ENCODE measurements at places on chromosomes 3 and 15.

DNA sequence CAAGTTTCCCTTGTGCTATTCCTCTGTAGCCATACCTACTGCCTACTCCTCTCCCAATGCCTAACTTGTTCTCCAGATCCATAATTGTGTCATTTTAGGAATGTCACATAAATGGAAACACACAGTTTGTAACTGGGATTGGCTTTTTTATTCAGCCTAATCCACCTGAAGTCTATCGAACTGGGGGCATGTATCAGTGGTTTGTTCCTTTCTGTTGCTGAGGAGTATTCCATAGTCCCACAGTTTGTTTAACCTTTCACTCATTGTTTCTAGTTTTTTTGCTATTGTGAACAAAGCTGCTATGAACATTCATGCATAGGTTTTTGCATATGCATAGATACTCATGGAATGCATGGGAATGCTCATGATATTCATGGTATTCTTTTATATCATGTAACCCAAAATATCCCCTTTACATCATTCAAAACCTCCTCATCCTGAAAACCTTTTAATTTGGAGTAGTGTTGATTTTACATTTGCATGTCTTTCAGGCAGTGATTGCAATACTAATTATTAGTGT is 25.9 kb upstream of the LRRC34 start:
- no peak for DNase-seq

DNA sequence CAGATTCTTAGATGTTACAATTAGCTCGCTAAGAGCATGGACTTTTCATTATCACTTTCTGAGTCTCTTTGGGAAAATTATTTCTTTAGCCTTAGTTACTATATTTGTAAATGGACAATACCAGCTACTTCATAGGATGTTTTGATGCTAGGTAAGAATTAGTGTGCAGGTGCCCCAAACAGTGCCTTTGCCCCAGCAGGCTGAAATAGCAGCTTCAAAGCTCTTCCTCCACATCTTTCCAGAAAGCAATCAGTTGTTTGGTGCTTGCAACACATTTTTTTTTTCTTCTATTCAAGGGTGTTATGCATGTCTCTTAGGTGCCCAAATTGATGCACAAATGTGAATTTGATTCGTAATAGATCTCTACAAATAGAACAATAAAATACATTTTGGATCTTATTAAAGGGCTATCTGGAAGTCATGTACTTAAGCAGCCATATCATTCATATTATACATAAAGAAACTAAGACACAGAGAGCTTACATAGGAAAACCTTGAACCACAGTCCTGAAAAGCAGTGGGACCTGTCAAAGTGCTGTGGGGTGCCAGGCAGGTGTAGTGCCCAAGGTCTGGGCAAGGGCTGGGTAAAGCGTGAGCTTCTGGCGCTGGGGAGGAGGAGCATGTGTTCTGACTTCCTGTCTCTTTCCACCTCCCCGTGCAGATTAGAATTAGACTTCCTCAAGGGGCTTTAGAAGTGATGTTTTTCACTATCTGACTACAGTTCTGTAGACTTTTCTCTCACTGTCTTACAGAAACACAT is 62.9 kb downstream of the FNDC3B start:
- no peak for DNase-seq

DNA sequence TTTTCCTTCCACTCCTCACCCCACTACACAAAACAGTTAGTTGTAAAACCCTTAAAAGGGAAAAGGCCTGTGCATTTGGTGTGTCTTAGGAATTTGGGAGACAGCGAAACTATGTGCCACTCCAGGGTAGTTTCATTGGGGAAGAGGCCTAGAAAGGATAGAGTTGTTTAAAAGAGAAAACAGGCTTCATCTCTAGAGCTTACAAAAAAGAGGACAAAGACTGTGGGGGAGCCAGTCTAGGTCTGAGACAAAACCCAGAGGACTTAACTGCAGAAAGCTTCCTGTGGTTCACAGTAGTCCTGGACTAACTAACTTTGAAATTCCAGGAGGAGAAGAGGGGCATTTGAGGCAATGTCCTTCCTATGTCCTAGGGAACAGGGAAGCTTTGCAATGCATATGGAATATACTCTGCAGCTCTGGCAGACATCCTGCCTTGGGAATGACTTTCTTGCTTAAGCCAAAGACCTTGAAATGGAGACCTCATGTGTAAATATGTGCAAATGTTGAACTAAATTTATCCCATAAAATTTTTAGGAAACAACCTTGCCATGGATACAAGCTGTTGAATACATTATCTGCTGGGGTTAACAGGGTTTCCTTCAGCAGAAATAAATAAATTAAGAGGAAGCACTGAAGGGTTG is 159.4 kb downstream of the LSAMP start:
- no peak for DNase-seq

DNA sequence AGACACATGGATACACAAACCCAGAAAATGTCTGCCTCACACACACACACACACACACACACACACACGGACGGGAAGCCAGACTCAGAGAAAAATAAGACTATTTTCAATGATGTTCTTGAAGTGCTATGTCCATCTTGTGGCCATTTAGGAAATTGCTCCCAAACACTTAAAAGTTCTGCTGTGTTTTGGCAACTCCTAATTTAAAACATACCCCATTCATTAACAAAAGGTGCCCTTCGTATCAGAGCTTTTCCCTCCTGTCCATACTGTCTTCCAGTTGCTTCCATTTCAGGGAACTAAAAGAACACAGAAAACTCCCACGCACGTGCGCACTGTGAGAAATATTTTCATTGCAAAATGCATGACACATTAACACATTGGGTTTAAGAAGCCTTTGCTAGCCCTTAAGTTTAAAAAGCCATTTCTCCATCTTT is 44.6 kb downstream of the SLC12A1 start:
- peak; percentile 69 for DNase-seq

GRCh38 chr15:78906316-78906620 is 33.6 kb downstream of the MORF4L1 start:
- DNase-seq = no peak

- DNase-seq = no peak
Observed at GRCh38 chr15:38888701-38889221, 324.1 kb upstream of the RASGRP1 start.

GRCh38 chr15:80447077-80447476 is 42.9 kb downstream of the ARNT2 start:
- no peak for DNase-seq

DNA sequence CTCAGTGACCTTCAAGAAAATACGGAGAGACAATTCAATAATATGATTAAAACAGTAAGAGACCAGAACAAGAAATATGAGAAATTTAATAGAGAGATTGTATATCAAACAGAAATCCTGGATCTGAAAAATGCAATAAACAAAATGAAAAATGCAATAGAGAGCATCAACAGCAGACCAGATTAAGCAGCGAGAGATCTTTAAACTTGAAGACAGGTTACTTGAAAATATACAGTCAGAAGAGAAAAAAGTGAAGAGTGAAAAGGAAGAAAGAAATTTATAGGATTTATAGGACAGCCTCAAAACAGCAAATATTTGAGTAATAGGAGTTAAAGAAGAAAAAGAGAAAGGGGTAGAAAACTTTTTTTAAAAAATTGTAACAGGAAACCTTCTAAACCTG is 813.9 kb upstream of the GRM7 start:
- no peak for DNase-seq

DNA sequence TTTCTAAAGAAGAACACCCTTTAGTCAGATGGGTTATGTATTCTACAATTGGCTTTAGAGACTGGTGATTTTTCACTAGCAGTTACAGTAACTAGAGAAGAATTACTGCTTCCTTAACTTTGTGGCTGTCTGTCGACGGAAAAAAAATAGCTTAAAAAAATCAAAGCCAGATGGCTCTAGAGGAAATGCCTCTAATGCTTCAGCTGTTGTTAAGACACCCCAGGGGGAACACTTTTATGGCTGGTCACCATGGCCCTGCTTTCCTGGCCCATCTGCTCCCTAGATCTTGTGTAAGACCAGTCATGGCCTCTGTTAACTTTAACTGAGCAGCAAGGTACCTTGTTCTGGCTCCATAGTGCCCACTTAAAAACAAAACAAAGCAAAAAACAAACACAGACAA is 198.6 kb upstream of the PLSCR5 start:
- no peak for DNase-seq

GRCh38 chr3:160950542-160950941 is 154.6 kb downstream of the B3GALNT1 start:
- peak; percentile 25 for DNase-seq

- no peak for DNase-seq
Observed at GRCh38 chr3:99172736-99173657, 271.5 kb upstream of the DCBLD2 start.

DNA sequence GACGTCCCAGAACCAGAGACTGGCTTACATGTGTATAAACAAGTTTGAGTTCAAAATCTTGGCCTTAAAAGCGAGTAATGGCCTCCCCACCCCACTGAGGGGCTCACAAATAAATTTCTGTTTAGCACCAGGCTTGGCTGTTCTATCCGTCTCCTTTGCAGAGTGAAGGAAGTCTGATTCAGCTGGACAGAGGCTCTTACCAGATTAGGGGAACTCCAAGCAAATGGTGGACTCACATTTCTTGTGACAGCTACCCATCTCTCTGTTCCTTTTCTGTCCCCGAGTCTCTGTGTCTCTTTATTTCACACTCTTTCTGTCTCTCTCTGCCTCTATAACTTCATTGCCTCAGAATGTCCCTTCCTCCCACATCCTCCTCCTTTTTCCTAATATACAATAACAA is 62.7 kb downstream of the DGKG start:
- no peak for DNase-seq

GRCh38 chr3:25432176-25432720 is 4.2 kb downstream of the RARB start:
- DNase-seq = no peak

DNA sequence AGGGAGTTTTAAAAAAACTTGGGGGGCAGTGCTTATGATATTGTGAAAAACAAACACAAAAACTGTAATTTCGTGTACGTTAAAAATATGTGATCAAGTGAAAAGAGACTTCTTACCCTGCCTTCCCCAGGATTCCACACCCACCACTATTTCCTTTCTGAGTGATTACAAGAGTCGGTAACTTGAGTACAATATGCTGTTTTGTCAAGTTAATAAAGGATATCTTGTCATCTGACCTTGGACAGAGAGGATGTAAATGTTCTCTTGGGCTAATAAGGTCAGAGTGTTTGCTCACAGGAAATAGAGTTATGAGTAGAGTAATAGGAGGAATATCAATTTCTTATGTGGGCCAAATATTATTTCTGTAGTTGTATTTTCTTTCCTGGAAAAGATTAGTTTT is 68.1 kb downstream of the NOX5 start:
- no peak for DNase-seq

GRCh38 chr3:197367081-197367780 is 68.8 kb upstream of the DLG1 start:
- no peak for DNase-seq

DNA sequence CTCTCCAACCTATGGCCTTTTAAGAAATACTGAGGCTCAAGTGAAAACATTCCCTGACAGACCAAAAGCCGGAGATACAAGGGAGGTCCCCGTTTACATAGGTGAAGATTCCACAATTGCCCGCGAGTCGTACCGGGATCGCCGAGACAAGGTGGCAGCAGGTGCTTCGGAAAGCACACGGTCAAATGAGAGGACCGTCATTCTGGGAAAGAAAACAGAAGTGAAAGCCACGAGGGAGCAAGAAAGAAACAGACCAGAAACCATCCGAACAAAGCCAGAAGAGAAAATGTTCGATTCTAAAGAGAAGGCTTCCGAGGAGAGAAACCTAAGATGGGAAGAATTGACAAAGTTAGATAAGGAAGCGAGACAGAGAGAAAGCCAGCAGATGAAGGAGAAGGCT is 24.8 kb downstream of the SYNM start:
- DNase-seq = no peak

DNA sequence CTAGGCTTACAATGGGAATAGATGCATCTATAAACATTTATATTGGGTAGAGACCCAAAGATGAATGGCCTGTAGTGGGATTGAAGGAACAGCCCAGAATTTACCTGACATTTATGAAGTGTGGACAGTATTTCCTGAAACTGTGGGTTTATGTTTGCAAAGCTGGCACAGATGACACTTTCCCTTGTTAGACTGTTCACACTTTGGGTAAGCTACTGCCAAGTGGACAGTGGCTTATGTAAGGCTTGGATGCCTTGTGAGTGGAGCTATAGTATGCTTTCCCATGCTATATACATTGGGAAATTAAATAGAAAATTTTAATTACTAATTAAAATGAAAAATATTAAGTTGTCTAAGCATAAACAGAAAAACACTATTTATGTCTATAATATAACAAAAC is 48.5 kb downstream of the STARD9 start:
- no peak for DNase-seq

GRCh38 chr15:48963524-48964113 is at the start of gene SHC4:
SHC4 (minus strand) TSS chr15:48963919; CDS start chr15:48963015, 904 bp downstream.
- DNase-seq = peak; percentile 81

DNA sequence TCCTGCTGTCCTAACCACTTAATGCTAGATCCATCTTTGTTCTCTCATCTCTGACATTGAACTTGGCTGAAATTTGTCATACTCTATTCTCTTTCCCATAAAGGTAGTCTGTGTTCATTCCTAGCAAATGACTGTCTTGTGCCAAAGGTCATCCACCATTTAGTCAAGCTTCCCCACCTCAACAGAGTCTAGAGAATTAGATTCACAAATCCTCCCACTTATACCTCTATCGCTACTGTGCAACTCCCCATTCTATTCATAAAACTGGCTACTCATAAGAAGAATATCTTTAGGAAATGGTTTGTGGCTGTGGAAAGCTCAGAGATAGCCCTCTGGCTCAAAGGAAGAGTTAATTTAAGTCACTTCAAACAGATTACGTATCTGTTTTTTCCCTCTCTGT is 59.7 kb upstream of the MBNL1 start:
- no peak for DNase-seq

- no peak for DNase-seq
Observed at GRCh38 chr3:160127308-160127707, 97.9 kb upstream of the C3orf80 start.

DNA sequence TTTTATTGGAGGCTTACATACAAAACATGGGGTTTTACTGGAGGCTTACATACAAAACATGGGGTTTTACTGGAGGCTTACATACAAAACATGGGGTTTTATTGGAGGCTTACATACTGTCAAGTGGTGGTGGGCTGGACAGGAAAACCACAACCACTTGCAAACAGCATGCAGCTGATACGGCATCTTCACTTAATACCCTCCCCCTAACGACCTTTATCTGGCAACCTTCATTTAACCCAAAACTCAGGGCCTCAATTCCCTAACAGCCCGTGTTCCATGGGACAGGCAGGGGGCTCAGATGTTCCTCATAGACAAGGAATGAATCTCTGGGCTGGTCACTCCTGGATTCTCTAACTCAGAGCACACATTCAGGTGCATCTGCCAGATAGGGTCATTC is 137.1 kb downstream of the CD47 start:
- DNase-seq = no peak

DNA sequence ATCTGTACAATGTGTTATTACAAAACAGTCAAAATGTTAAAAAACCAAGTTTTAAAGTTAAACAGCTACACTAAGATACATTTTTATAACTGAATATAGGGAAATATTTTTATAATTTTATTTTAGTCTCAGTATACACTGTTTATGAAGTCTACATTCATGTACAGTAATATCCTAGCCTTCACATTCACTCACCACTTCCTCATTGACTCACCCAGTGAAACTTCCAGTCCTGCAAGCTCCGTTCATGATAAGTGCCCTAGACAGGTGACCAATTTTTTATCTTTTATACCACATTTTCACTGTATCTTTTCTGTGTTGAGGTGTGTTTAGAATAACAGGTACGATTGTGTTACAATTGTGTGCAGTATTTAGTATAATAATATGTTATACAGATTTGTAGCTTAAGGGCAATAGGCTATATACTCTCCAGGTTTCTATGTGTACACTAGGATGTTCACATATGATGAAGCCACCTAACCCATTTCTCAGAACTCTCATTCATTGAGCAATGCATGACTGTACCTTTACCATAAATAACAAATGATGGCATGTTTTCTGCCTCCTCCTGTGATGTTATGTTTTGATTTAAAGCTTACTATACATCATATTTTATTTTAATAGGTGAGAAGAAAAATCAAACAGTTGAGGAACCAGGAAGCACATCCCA is 388.4 kb upstream of the NDN start:
- DNase-seq = no peak

Data from right cardiac atrium (tissue), 5 donors.